ENCODE measurements at places on chromosomes 2 and 18. TPM values are rescaled to one million over a fixed set of nuclear protein-coding genes. Genes with fewer than 3 reads are reported as not detected.

TNFAIP6 gene
- not detected for total RNA-seq

INHA gene
- 0.64 TPM for total RNA-seq

GNAL gene
- total RNA-seq = 8.6 TPM

C2orf66 gene
- total RNA-seq = 0.84 TPM

AQP12A gene
- total RNA-seq = not detected

KLHL14 gene
- total RNA-seq = 0.54 TPM

GAD1 gene
- not detected for total RNA-seq

CRIM1 gene
- total RNA-seq = 115 TPM

NCKAP5 gene
- 10.0 TPM for total RNA-seq

RAD51AP2 gene
- total RNA-seq = not detected

ACP1 gene
- 261 TPM for total RNA-seq

TFCP2L1 gene
- 0.09 TPM for total RNA-seq

TFPI gene
- total RNA-seq = 219 TPM

ABCG8 gene
- not detected for total RNA-seq

DPYSL5 gene
- total RNA-seq = not detected

KCNS3 gene
- total RNA-seq = 0.23 TPM

PTPRN gene
- total RNA-seq = 11.3 TPM

COL4A4 gene
- total RNA-seq = 6.6 TPM

ZEB2 gene
- 50.0 TPM for total RNA-seq

REEP1 gene
- 0.55 TPM for total RNA-seq

RAB27B gene
- total RNA-seq = 28.5 TPM

HJURP gene
- total RNA-seq = 106 TPM

ALKAL2 gene
- not detected for total RNA-seq

LTBP1 gene
- 1.6 TPM for total RNA-seq

NYAP2 gene
- not detected for total RNA-seq

RAB6C gene
- total RNA-seq = not detected

FOXI3 gene
- total RNA-seq = not detected

RTP5 gene
- total RNA-seq = not detected

CFC1 gene
- not detected for total RNA-seq

IL1RL1 gene
- total RNA-seq = 4.7 TPM

CSRNP3 gene
- 1.2 TPM for total RNA-seq

BOLL gene
- not detected for total RNA-seq

B3GNT2 gene
- total RNA-seq = 12.0 TPM

SCN3A gene
- total RNA-seq = 0.35 TPM

Measured in NCI-H460 (cell line).